NCI-H345 (cell line): ENCODE measurements at places on chromosomes 11 and 22.

DNA sequence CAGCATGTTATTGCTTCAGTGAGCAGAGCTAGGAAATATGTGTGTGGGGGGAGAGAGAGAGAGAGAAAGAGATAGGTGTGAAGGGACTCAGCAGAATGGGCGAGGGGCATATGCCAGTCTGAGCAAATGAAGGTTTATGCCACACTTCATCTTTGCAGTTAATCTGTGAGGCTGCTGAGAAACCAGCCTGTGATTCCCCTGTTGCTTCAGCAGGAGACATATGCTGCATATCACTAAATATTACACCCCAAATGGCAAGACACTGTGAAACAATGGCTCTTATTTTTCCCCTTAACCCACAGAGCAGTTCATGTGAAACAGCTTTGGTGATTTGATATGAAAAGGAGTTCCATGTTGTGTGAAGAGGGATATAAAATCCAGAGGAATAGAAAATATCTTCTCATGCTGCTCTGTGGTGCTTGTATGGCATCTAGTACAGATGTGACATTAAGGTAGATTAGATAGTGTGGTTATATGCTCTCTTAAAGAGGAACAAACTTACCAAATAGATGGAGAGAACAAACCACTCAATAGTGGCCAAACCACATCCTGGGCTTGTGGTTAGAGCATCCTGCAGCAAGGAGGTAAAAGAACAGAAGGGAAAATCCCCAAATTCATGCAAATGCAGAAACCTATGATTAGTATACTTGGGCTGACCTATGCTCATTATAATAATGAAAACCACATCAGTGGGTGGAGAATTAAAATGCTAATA is 864.2 kb downstream of the FAM181B start:
- no peak for DNase-seq

DNA sequence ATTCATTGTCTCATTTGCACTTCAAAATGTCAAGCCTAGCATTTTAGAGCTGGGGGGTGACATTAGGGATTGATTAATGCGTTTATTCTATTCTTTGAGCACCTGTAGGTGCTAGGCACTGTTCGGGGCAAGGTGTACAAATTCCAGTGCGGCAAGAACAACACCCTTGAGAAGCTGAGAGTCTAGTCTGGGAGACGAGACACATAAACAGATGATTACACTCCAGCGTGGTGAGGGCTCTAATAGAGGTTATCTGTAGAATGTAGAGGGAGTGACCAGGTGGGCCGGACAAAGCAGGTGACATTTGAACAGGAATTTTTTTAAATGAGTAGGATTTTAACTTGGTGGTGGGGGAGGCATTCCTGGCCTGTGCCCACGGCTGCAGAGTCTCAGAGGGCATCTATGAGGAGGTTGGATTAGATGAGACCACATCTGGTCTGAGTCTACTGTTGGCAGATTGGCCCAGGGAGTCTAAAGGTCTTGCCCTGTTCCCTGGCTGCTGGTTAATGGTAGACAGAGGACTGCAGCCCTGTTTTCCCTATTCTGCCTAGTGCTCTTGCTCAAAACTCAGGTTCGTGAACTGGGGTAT is 970 bp downstream of the CAT start:
- DNase-seq = peak; percentile 13

- DNase-seq = peak; percentile 83
Measured at GRCh38 chr11:62671608-62672389, at the start of the genes LBHD1 and UQCC3. TSS of gene LBHD1 (minus strand) at chr11:62672267. CDS start at chr11:62670031, 2,236 bp downstream. TSS of gene UQCC3 (plus strand) at chr11:62671673. CDS start at chr11:62671746, 73 bp downstream.

DNA sequence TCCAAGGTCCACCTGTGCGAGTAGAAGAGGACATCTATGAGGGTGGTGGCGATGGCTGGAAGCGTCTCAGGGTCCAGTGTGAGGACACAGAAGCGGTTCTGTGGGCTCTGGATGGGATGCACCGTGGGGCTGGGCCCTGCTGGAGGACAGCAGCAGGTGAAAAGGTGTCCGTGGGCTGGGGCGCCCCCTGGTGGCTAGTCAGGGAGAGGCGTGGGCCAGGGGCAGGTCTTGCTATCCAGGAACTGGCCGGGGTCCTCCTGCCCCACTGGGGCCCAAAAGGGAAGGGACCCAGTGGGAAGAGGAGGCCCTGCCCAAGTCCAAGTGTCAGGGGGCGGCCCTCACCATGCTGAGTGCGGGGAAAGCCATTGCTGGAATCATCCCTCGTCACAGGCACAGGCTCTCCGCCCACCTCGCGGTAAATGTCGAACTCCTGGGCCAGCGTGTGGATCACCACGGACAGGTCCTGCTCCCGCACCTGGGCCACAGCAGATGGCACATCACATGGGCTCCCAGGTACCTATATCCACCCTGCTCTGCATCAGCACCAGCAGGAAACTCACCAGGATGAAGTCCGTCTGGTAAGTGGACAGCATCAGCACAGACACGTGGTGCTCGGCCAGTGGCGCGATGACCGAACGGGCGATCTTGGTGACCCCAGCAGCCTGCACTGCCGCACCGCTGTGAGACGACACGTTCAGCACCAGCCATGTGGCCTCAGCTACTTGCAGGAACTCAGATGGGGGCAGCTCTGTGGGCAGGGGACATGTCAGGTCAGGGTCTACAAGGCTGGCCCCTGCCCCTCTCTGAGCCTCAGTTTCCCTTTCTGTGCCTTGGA is 2.3 kb downstream of the CASTOR1 start:
- peak; percentile 33 for DNase-seq

- DNase-seq = no peak
Measured at GRCh38 chr22:37365950-37366349, 61.3 kb downstream of the ELFN2 start.

DNA sequence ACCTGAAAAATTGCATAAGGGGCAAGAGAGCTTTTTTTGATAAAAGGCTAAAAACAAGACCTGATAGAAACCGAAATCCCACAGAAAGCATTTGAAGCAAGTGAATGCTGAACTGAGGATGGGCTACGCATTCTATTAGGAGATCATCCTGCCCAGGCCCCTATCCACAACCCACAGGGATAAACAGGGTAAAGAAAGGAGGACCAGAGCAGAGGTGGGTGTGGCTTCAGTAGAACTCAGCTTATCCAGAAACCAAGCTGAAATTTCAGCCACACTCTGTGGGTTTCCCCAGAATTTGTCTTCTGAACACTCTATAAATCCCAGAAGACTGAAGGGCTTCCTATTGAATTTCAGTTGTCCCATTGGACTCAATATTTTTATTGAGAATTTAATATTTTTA is 195.1 kb downstream of the ETS1 start:
- no peak for DNase-seq

- DNase-seq = no peak
Measured at GRCh38 chr11:5336331-5336730, 7.0 kb downstream of the OR51B5 start.

GRCh38 chr11:93236741-93237675 is 39.2 kb upstream of the SLC36A4 start:
- peak; percentile 4 for DNase-seq

DNA sequence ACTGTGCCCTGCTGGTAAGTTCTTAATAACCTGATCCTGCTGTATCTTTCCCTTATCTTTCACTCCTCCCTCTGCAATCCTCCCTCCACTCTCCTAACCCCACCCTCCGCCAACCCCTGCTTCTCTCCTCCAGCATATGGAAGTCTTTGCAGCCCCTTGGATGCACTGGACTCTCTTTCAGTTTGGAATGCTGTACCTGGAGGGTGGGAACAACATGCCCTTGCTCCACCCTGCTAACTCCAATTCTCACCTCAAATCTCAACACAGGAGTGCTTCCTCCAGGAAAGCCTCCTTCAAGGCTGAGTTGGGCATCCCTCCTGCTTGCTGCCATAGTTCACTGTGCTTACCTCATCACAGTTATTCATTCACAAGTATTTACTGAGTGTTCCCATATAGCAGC is 52.8 kb upstream of the LDLRAD3 start:
- no peak for DNase-seq

DNA sequence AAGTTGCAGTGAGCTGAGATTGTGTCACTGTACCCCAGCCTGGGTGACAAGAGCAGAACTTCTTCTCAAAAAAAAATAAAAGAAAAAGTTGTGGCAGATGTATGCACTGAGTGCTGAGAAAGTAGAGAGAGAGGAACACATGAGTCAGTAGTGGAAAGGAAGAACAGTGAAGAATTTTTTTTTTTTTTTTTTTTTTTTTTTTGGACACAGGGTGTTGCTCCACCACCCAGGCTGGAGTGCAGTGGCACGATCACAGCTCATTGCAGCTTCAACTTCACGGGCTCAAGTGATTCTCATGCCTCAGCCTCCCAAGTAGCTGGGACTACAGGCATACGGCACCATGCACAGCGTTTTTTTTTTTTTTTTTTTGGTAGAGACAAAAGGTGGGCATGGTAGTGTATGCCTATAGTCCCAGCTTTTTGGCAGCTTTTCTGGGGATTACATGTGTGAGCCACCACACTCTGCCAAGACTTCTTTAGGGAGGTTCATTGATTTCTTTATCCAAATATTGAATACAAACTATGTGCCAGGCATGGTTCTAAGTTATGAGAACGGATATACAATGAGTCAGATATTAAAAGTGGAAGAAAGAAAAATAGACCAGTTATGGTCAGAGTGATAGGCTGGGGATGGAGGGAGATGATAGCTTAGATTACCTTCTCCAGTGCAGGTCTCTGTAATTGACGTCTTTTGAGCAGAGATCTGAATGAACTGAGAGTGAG is 62.0 kb downstream of the YAP1 start:
- no peak for DNase-seq

GRCh38 chr11:108914211-108914610 is 249.3 kb downstream of the DDX10 start:
- no peak for DNase-seq

DNA sequence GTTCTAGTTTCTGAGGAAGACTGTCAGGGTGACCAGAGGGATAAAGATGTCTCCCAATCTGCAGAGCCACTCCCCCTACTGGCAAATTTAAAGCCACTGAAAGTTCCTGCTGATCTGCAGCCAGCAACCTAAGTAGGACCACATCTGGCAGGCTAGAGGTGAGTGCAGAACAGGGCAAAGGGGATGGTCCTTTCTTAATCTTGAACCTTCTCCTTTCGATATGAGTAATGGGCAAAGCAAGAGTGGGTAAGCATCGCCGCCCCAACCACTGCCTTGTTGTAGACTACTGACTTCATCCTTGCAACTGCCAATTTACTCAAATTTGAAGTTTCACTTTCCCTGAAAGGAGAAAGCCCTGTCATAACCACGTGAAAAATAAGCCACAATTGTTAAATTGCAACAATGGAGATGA is 30.7 kb downstream of the SCUBE2 start:
- no peak for DNase-seq

DNA sequence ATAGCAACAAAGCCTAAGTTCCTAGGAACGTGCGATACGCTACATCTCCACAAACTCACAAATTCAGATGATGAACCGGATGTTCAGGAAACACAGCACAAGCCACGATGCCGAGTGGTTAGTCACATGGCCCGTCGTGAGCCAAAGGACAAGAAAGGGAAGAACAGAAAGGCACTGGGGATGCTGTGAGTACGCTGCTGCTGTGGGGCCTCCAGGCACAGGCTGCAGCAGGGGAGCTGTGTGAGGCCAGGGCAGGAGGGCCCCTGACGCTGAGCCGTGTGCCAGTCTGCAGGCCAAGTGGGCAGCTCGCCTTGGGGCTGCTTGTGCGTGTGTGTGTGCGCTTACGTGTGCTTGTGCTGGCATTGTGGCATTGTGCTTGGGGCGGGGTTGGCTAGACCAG is 89.4 kb downstream of the CTTN start:
- no peak for DNase-seq

DNA sequence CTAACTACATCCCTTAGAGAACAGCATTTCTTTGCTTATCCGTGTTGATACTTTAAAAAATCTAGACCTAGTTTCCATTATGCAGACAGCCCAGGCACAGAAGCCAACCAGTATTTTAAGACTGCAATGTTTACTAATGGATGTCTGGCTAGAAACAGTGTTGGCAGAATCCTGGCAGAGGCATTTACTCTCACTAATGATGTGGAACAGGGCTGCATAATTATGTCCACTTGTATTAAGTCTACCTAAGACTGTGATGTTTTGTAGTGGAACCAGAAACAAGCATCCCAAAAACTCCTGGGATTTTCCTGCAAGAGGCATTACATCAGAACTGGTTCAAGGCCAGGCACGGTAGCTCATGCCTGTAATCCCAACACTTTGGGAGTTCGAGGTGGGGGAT is 50.2 kb upstream of the PICALM start:
- DNase-seq = peak; percentile 10

DNA sequence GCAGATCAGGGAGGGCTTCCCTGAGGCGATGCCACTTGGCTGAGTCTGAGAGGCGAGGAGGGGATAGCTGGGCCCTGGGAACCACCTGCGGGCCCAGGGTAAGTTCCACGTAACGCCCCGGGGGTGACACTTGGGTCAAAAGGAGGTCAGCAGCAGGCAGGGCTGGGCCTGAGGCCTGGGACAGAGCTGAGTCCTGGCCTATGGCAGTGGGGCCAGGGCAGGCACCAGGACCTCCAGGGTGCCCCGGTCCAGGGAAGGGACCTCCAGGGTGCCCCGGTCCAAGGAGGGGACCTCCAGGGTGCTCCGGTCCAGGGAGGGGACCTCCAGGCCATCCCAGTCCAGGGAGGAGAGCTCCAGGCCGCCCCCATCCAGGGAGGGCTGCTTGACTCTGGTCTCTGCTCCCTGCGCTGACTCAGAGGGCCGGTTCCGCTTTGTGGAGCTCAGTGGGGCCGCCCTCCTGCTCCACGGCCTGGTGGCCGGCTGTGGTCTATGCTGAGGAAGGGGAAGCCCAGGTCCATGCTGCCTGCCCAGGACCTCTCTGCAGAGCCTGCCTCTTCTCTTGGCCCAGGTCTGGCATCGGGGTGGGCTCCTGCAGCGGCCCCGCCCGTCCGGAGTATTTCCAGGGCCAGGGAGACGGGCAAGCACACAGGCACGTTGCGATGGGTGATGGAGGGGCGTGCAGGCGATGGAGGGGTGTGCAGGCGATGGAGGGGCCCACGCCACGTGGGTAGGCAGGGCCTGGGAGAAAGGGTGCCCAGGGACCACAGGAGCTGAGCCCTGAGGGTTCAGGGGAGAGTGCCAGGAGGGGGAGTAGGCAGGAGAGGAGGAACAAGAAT is 19.5 kb upstream of the WNT7B start:
- no peak for DNase-seq

GRCh38 chr11:68372625-68373024 is 60.2 kb downstream of the LRP5 start:
- DNase-seq = no peak

DNA sequence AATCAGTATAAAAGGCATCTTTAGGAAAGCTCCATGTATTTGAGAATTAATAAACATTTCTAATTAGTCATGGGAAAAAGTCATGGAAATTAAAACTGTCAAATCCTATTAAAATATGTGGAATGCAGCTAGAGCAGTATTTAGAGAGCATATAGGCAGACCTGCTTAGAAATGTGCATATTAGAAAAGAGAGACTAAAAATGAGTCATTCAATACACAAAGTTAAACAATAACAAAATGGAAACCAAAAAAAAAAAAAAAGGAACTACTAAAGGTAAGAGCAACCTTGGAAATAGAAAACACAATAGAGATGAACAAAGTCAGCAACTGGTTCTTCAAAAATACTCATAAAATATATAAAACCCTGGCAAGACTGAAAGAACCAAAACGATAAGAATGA is 59.7 kb upstream of the RASSF10 start:
- DNase-seq = no peak

DNA sequence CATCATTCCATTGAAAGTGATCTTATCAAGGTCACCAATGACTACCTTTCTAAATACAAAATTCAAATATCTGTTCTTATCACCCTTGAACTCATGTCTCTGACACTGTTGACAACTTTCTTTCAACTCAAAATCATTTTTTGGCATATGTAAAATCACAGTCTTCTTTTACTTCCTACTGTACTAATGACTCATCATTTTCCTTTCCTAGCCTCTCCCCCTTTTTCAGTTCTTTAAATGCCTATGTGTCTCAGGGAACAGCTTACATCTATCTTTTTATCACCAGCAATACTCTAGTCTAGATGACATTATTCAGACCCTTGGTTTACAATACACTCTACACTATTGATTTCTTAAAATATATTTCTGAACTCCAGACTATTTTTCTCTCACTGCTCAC is 2220.7 kb upstream of the RAG2 start:
- DNase-seq = no peak
